Activated CD4-positive, CD25-positive, alpha-beta regulatory T cell treated with anti-CD3 and anti-CD28 coated beads, Interleukin-2, amount 50 U/mL, for 72 hours (primary cell): ENCODE measurements at places on chromosomes 6 and 20.

- DNase-seq = no peak
Measured at GRCh38 chr6:146297815-146298214, 245.8 kb upstream of the RAB32 start.

- no peak for DNase-seq
Measured at GRCh38 chr6:72832271-72832670, 210.4 kb downstream of the KCNQ5 start.

GRCh38 chr20:4581838-4582237, 139.9 kb upstream of the PRND start:
- DNase-seq = no peak

DNA sequence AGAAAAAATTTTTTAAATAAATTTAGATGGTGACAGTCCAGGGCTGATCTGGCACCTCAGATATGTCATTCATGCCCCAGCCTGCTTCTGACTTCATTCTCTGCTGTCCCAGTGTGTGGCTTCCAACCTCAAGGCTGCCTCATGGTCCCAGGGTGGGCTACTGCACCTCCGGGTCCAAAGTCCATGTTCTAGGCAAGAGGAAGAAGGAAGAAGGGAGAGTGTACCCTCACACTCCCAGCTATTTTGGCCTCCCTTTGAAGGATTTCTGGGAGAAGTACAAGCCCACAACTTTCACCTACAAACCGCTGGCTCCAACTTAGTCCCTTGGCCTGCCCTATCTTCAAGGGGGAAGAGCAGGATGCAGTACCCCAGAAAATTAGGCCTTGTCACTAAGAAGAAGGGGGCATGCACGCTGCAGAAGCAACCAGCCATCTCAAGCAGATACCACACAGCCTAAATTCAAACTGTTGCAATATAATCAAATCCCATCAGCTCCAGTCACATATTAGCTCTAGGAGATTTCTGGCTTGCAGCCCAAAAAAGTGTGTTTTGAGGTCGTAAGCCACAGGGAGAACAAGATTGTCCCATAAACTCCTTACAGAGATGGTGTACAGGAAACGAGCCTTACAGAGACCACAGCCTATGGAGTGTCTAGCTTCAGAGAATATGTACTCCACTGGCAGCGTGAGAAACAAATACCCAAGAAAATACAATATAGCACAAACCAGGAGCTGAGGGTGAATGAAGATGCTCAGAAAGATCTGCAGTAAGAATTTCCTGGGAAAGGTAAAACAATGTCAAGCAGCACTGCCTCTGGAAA, 906 bp upstream of the BTN3A2 start:
- DNase-seq = no peak

GRCh38 chr20:57581202-57582028, 20.5 kb downstream of the PCK1 start:
- no peak for DNase-seq

DNA sequence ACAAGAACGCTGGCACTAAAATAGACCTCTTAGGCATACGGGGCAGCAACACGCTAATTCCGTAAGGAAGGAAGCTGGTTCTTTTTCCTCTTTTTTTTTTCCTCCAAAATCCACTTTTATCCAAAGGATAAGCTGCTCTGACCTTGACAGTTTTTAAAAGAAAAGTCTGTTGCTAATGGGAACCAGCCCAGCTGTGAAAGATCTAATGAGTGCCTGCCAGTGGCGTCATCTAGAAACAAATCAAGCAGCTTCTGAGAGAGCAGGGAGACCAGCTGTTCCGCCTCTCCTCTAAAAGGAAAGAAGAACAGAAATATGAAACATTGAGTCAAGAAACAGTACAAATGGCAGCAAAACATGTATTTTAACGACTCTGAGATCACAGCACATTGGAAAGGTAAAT, 78.6 kb downstream of the FAXC start:
- no peak for DNase-seq

- DNase-seq = no peak
Measured at GRCh38 chr6:169229615-169230321, 23.9 kb downstream of the THBS2 start.

DNA sequence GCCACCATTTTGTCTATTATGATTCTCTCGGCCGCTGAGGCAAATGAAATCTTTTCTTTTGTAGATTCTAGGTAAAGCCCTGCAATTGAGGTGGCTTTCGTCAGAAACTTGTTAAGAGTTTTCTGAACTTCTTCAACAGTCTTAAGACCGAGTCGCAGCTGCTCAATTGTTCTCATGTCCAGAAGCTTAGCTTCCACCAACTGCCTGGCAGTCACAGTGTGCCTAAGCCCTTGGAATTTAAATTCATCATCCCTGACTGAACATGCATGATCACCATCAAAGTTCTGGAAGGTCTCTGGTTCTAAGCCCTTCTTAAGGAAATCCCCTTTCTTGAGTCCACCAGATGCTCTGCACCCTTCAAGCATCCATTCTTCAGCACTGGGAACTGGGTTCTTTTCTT, 25.7 kb downstream of the DST start:
- DNase-seq = no peak

DNA sequence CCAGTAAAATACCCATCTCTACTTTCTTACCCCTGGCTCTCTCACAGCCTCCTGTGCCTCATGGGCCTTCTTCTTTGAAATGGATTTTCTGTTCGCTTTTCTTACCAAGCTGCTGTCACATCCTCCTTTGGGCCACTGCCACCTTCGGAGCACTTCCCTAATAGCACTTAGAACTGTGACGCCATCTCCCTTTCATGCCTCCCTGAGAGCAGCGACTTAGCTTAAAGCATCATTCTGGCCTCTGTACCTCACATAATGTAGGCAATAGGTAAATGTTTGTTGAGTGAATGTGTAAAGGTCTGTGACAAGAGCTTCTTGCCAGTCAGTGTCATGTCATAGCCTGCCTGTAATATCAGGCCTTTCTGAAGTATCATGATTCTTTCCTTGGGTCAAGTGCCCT, 78.8 kb downstream of the ADGRG6 start:
- DNase-seq = no peak

DNA sequence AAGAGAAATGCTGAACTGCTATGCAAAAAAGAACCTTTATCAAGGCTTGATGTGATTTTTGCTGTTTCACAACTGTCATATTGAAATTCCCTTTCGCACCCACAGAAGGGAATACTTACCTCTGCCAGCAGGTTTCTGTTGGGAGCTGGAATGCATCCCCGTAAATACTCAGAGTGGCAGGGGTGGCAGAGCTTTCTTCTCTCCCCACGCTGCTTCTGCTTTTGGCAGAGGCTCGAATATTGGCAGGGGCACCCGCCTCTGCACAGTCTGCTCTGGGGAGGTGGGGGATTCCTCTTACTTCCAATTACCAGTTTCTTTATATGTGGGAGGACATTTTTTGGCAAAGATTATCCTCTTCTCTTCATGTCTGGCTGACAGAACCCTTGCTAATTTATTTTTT, 28.4 kb downstream of the TMEM200A start:
- no peak for DNase-seq

- no peak for DNase-seq
Measured at GRCh38 chr20:47929368-47930115, 144.3 kb upstream of the SULF2 start.

GRCh38 chr6:121106962-121107361, 227.3 kb downstream of the TBC1D32 start:
- no peak for DNase-seq

- DNase-seq = no peak
Measured at GRCh38 chr6:72944660-72945059, 280.6 kb downstream of the KHDC1L start.

DNA sequence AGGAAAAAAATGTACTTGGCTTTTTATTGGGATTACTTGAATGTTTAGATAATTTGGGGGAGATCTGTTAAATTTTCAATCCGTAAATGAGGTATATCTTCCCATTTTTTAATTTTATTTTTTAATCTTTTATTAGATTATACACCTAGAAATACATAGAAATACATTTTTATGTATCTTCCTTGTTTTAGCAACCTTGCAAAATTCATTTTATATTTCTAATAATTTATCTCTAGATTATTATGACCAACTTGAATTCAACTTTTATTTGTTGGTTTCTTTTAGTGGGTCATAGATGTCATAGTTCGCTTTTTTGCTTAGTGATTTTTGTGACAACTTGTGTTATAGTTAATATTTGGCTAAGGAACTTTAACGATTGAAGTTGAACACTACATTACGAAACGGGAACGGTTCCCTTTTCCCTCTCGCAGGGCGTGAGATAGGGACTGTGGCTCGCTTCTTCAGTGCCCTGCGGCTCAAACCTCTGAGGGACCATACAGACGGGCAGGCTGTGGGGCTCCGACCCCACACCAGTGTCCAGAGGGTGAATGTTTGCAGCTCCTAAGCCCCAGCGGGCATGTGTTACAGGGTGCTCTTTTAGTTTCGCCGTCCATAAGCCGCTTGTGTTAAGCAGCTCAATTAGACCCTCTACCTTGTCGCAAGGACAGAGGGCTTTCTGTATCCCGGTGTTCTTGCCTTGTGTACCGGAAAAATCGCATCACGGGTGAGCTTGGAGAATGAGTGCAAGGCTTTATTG, 53.8 kb downstream of the PRND start:
- no peak for DNase-seq

DNA sequence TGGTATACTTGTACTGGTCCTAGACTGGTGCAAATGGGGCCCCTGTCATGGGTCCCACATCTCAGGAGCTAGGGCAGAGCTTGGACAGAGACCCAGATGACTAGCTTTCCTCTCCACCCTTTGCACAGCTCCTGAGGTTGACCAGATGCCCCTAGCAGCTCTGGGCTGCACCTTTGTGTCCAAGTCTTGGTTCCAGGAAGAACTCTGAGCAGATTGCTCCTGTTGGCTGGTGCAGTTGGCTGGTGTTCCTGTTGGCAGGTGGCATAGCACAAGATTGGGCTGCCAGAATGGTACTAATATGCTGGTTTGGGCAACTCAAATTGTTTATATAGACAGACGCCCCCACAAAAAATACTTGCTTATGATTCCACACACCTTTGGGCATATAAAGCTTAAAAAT, 89.4 kb upstream of the EZR start:
- no peak for DNase-seq

GRCh38 chr20:54199283-54199682, 8.6 kb upstream of the PFDN4 start:
- no peak for DNase-seq

GRCh38 chr6:110642711-110643110, 166.3 kb upstream of the SLC22A16 start:
- no peak for DNase-seq

GRCh38 chr20:2178318-2179232, 76.9 kb downstream of the STK35 start:
- DNase-seq = no peak

GRCh38 chr20:11186301-11187008, 512.7 kb upstream of the JAG1 start:
- DNase-seq = no peak

- no peak for DNase-seq
Measured at GRCh38 chr6:56381801-56382251, 134.4 kb upstream of the COL21A1 start.

- DNase-seq = no peak
Measured at GRCh38 chr20:61728786-61729770, 336.6 kb downstream of the TAF4 start.

- no peak for DNase-seq
Measured at GRCh38 chr6:122182061-122182460, 217.4 kb upstream of the HSF2 start.

GRCh38 chr6:133392641-133393040, 151.5 kb downstream of the EYA4 start:
- no peak for DNase-seq

GRCh38 chr6:143647191-143647590, 30.6 kb upstream of the PHACTR2 start:
- no peak for DNase-seq

DNA sequence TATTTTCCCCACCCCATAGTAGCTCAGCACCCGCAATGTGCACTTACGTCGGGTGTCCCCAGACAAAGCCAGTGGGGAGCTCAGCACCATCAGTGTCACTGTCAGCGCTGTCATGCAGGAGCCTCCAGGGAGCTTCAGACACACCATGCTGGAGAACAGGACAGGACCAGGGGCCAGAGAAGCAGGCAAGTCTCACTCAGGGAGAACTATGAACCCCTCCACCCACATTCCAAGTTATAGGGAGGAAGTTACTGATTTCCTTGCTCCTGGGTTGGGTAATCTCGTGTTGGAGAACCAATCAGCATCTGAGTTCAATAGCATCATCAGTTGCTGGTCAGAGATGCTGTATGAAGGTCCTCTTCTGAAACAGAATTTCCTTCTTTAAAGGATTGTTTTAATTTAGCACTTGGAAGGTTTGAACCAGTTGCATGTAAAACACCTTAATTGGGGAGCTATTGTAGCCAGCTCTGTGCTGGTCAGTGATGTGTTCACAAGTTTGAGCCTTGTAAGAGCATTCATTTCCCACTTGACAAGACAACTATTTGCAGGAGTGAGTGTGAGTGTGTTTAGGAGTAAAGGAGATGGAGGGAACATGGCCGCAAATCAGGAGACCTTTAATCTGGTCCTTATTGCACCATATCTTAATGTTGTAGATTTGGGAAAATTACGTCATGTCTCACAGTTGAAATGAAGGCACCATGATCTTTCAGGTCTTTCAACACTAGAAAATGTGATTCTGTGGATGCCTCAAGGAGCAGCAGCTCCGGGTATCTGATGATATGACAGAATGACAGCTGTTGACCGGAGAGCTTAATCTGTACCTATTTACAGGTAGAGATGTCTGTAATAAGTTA, at the start of gene HLA-DRB1:
TSS of gene HLA-DRB1 (minus strand) at position 253 of the 854 bp plus-strand sequence. CDS start at position 147, 106 bp downstream.
- DNase-seq = peak; percentile 43

DNA sequence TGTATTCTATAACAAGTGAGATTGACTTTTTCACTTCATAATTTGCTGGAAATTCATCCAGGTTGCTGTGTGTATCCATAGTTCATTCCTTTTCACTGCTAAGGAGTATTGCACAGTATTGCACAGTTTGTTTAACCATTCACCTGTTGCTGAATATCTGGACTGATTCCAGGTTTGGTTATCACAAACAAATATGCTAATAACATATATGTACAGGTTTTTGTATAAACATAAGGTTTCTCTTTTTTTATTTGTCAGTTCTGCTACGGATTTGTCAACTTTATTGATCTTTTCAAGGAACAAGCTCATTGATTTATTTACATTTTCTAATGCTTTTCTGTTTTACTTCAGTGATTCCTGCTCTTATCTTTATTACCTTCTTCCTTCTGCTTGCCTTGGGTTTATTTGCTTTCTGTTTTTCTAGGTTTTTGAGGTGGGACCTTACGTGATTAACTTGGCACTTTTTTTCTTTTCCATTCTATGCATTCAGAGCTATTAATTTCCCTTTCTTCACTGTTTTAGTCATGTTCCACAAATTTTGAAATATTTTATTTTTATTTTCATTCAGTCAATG, 117.0 kb upstream of the OGFRL1 start:
- DNase-seq = no peak

DNA sequence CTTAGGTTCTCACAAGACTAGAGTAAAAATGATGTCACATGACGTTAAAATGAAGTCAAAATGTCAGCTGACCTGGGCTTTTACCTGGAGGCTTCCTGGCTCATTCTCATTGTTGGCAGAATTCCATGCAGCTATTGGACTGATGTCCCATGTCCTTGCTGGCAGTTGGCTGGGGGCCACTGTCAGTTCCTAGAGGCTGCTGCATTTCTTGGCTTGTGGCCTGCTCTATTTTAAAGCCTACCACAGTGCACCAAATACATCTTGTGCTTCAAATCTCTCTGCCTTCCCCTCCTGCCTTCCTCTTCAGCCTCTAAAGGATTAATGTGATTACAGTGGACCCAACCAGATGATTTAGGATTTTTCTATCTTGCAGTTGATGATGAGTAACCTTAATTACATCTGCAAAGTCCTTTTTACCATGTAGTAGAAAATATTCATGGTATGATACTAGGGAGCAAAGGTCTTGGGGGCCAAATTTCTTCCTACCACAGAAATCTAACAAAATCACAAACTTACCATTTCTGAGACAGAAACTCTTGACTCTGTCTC, 81.9 kb downstream of the FIG4 start:
- DNase-seq = no peak

GRCh38 chr6:31901415-31901952, 402 bp downstream of the ZBTB12 start:
- DNase-seq = peak; percentile 61
